Brain microvascular endothelial cell (primary cell): ENCODE measurements at places on chromosomes 16 and 17.
A peak's percentile ranks its signal among the peaks of the same experiment; 100 is the strongest.

DNA sequence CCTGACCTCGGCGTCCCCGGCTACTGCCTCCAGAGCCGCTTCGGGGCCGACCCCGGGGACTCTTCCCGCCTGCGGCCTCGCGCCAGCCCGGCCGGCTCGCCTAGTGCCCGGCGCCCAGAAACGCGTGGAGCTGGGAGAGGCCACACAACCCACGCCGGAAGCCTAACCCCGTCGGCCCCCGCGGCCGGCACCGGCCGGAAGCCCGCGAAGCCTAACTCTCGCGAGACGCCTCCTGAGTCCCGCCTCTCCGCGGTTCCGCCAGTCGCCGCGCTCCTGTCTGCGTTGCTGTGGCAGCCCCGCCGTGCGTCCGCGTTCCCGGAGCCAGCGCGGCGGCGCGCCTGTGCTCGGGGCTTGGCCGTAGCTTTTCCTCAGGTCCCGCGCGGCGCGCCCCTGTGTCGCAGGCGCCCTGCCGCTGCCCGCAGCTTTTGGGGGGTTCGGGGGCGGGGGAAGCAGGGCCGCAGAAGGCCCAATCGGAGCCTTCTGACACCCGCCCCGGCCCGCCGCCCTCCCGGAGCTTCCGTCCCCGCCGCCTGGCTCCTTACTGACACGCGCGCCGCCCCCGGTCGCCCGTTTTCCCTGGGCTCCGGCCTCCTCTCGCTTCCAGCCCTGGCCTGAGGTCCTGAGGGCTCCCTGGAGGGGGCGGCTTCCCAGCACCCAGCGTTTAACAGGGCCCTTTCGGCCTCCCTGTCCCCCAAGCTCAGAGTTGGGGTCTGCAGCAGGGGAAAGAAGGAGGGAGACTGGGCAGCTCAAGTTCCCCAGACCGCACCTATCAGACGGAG lies 21.7 kb downstream of the NPTX1 start:
- peak; percentile 92 for DNase-seq

DNA sequence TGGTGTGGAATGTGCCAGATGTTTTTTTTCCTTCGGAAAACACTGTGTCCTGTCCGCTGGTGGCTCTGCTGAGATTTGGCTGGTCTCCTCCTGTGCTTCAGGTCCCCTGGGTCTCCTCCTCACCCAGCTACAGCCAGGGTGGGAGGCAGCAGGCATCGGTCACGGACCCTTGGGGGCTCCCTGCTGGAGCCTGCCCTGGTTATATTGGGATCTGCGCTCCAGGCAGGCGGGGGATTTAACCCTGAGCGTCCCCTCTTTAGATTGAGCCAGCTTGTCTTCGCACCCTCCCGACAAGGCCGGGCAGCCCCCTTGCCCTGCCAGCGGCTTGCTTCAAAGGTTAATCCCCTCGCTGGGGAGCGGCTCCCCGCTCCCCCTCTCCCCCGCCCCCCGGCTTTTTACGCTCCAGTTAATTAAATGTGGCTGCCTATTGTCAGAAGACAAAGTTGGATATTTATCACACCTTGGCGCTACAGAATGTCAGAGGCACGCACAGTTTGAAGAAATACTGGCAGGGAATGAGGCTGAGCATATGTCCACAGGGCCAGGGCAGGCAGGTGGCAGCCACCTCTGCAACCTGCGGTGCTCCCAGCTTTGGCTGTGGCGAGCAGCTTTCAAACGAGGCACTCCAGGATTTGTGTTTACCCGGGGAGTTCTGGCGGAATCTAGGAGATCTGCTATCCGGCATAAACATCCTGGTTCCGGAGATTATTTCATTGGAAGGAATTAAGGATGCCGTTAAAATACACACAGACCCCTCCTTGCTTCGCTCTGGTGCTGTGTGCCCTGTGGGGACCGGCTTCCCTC lies 38.2 kb upstream of the GSE1 start:
- DNase-seq = no peak

DNA sequence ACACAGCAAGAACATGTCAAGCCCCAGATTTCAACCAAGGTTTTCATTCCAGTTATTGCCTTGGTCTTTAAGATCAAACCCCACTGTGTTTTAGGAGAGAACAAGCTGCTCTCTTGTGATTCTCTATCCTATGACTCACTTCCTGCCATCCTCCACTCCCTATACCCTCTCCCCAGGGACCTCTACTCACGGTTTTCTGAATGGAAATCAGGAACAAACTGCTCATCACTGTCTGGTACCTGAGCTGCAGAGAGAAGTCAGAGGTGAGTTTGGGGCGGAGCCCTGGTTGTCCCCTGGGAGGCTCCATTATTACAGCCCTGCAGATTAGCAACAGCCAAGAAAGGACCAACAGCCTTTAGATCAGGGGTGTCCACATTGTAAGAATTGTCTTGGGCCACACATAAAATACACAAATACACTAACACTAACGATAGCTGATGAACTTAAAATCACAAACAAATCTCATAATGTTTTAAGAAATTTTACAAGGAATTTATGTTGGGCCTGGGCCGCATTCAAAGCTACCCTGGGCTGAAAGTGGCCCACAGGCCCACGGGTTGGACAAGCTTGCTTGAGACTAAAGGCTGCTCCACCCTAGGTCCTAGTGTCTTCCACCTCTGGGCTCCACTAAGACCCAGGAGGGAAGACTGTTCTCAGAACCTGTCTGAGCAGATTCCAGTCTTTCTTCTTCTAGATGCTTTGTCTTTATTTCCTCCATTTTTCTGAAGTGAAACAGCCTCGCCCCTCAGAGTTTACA lies 9.7 kb downstream of the ETV4 start:
- DNase-seq = peak; percentile 65

DNA sequence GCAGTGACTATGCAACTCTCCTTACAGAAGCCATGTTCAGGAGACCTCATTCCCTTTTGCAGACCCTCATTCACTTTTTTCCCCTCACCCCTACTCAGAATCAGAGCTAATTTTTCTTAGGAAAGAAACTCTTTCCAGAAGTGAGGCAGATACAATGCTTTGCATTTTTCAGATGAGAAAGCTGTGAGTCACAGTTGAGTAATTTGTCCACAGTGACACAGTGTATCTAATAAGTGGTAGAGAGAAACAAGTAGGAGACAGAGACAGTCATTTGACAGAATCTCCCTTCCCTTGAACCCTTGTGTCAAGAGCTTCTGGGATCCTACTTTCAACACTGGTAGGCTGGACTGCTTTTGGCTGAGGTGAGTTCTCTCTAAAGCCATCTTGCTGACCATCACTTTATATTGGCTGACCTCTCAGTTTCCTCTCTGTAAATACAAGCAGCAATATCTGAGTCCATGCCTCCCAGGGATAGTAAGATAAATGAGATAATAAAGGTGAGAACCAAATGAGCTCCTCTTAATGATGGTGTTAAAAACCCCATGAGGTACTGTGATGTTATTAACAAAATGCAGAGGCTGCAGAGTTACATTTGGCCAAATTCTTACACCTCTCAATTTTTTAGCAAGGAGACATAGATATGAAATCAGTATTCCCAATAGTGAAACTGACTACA lies 130.8 kb downstream of the CA10 start:
- peak; percentile 28 for DNase-seq

GRCh38 chr17:35750526-35751395 lies 2.3 kb downstream of the GAS2L2 start:
- DNase-seq = no peak

DNA sequence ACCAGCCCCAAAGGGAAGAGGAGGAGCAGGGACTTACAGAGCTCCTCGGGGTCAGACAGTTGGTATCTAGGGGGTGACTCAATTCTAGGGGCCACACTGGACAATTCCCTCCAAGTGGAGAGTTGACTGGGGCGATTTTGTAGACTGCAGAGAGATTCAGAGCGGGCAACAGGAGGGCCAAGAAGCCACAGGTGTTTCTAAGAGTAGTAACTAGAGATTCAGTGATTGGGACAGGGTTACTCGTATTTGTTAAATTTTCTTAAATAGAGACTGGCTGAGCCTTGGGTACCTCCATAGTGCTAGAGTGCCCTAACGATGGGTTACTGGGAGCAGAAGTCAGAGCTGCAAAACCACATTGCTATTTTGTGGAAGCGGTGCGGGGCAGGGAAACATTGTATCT lies 3.3 kb upstream of the INPP5K start:
- DNase-seq = no peak

GRCh38 chr16:21611198-21611555 lies 11.8 kb downstream of the METTL9 start:
- DNase-seq = no peak

- DNase-seq = no peak
Measured at GRCh38 chr16:28513484-28514181, 7.0 kb upstream of the IL27 start.

DNA sequence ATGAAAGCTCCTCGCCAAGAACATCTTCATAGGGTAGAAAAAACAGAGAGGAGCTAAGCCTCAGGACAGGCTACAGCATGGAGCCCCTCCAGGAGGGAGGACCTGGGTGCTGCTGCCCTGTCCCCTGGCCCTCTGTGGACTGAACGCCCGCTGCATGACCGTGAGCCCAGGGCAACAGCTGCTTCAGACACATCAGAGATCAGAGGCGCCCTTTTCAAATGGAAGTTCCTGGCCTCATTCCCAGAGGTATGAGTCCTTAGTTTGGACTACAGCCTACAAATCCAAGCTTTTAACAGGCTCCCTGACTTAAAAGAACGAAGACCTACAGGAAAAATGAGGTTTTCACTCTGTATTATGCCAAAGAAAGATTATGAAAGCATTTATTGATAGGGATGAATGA lies 48.5 kb downstream of the ZNF18 start:
- DNase-seq = peak; percentile 24

DNA sequence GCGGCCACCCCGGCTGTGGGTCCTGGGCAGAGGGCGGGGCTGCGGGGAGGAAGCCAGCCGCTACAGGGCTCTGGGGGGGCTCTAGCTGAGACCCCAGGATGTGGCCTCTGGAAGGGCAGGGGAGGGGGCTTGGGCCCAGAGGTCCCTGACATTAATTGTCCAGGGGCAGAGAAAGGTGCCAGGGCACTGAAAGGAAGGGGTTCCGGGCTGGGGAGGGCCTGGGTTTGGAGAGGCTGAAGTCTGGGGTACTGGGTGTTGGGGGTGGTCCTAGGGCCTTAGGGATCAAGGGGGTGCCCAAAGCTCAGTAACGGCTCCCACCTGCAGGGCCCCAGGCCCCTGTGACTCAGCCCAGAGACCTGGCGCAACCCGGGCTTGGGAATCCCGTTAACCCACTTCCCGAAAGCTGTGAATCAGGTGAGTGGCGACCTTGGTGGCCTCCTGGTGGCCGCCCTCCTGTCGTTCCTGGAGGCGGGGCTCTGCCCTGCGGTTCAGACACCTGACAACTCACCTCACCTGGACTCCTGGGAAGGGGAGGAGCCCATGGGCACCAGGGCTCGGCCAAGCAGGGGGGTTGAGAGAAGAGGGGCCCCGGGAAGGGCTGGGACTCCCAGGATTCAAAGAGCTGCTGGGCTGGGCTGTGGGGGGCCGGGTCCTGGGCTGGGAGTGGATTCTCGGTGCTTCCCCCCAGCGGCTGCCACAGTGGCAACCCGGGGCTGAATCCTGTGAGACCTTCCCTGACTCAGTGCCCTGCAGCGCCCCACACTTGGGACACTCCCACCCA lies 465 bp upstream of the PRSS22 start:
- DNase-seq = no peak

- DNase-seq = no peak
Measured at GRCh38 chr16:31464781-31465260, 5.5 kb downstream of the ARMC5 start.
